Smooth muscle cell of the brain vasculature (primary cell): ENCODE measurements at places on chromosomes 1 and 21.

DNA sequence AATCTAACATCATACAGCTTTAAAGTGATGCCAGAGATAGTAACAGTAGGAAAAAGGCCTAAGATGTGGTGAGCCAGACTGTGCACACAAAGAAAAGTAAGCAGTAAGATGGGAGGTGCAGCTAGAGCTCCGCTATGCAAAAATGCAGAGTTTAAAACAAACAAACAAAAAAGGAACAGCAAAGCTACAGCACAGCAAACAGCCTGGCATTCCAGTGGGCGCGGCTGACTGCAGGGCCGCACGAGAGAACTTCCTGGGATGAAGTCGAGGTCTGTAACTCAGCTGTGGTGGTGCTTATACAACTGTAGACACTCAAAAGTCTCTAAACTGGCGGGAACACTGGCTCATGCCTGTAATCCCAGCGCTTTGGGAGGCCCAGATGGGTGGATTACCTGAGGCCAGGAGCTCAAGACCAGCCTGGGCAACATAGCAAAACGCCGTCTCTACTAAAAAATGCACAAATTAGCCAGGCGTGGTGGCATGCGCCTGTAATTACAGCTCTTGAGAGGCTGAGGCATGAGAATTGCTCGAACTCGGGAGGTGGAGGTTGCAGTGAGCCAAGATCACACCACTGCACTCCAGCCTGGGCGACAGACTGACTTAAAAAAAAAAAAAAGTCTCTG, 30.1 kb downstream of the PRDM15 start:
- DNase-seq: no peak

DNA sequence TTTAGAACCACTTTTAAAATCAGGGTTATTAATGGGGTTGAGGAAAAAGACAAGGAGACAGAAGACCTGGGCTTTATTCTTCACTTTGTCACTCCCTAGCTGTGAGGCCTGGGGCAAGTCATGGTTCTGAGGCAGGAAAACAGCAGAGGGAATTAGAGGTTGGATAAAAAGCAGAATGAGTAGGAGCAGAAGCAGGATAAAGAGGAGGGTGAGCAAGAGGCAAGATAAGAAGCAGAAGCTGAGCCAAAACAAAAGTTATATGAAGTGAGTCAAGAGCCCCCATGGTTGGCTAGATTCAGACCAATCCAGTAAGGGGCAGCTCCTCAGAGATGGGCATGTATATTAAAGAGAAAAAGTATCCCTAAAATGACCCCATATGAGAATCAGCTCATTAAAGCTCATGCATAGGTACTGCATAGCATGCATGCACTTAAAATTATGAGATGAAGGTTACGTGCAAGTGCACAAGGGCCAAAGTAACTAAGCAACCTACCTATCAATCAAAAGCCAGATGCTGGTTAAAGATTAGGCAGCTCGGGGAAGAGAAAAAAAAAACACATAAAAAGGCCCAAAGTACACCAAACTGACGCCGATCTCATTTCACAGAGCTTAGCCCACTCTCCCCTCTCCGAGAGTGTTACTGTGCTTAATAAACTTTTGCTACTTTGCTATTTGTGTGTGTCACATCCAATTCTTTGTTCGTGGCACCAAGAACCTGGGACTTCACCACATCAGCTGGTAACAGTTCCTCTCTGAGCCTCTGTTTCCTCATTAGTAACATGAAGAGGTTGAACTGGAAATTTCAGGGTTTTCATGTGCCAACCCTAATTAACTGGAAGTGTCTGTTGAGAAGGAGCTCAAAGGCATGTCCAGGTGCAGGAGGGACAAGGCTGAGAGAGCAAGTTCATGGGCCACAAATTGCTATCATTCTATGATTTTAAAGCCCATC, 2.2 kb downstream of the AVPR1B start:
- DNase-seq: no peak

- DNase-seq: no peak
These were observed 415.4 kb downstream of the TTLL7 start for GRCh38 chr1:83583351-83584014.

GRCh38 chr1:223815020-223815853, 30.5 kb downstream of the TP53BP2 start:
- DNase-seq: no peak

- no peak for DNase-seq
These were observed 53.9 kb downstream of the DUSP10 start for GRCh38 chr1:221687836-221688487.

GRCh38 chr1:185916861-185917260, 182.7 kb downstream of the HMCN1 start:
- no peak for DNase-seq

- DNase-seq: no peak
These were observed 41.2 kb downstream of the MAP3K21 start for GRCh38 chr1:233368789-233369130.

- no peak for DNase-seq
These were observed 593.5 kb downstream of the KIF26B start for GRCh38 chr1:245748240-245748639.

DNA sequence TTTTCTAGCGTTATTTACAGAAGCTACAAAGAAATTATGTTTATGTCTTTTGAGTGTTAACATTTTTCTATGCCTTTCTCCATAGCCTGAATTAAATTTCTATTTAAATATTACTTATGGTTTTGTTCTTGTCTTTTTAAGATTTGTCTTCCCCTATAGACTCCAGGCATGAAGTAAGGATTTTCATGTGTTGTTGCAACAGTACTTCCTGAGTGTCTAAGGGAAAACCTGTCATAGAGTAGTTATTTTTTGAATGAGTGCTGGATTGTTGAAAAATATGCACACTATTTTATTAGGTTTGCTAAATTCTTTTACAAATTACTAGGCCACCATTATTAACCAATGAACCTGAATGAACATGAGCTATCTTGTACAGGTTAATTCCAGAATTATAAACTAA, 27.1 kb downstream of the SAMSN1 start:
- no peak for DNase-seq

- DNase-seq: no peak
These were observed 192.5 kb downstream of the FOXD2 start for GRCh38 chr1:47630346-47630745.

DNA sequence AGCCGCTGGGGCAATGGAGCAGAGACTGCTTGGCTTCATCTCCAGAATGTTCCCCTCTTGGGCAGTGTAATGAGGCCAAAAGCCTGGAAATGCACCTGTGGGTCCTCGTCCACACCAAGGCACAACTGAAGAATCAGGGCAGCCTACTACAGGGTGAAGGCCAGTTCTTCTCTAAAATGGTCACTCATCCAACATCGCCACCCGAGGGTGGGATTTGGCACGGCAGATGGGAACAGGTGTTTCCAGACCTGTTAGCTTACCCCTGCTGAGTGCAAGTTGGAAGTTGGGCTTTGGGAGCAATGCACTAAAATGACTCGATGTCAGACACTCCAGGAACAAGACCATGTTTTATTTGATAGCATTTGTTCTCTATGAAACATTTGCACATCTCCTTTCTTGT, 543.7 kb downstream of the NPHP4 start:
- DNase-seq: no peak

DNA sequence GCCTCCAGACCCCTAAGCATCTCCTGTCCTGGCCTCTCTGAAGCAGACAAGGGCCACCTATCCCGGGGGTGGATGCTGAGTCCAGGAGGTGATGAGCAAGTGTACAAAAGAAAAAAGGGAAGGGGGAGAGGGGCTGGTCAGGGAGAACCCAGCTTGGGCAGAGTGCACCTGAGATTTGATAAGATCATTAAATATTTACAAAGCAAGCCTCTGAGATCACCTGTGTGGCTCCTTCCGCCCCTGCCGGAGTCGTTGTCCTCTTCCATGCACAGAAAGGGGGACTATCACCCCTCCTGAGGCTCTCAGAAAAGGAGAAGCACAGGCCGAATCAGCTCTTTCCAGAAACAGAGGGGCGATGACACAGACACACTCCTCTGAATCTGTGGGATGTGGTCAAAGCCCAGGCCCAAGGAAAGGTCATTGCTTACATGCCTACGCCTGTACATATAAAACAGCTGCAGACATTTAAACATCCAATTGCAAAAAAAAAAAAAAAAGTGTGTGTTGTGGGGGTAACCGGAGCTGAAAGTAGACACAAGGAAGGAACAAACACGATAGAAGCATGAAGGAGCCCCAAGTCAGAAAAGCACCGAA, 30.9 kb downstream of the PRSS38 start:
- no peak for DNase-seq

DNA sequence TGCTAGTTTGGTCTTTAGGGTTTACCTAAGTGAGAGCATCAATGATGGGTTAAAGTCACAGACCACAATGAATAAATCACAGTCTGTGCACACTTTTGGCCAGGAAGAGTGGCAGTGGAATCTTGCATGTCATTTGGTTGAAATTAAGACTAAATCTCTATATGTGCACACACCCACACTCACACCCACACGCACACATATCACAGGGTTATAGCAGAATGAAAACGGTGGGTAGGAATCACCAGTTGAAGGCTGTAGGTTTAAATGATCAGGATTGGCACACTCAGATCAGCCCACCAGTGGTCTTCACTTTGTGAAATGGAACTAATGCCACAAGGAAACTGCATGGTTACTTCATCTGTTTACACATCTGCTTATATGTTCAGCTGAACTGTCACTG, 97.6 kb upstream of the ADAR start:
- DNase-seq: no peak

DNA sequence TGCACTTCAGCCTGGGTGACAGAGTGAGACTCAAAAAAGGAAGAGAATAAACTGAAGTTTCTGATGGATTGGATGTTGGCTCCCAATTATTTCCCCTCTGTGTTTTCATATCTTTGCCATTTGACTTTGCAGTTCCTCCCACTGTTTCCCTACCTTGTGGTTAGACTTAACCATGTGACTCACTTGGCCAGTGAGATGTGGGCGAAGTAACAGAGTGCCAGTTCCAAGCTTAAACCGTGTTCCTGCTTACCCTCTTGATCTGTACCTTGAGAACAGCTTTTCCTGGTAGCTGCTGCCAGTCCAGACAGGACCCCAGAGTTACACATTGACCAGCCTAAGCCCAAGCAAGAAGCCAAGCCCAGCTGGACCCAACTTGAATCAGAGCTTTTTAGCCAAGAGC, 323.4 kb downstream of the LTN1 start:
- DNase-seq: no peak

GRCh38 chr1:224789311-224789710, 140.2 kb upstream of the DNAH14 start:
- no peak for DNase-seq

DNA sequence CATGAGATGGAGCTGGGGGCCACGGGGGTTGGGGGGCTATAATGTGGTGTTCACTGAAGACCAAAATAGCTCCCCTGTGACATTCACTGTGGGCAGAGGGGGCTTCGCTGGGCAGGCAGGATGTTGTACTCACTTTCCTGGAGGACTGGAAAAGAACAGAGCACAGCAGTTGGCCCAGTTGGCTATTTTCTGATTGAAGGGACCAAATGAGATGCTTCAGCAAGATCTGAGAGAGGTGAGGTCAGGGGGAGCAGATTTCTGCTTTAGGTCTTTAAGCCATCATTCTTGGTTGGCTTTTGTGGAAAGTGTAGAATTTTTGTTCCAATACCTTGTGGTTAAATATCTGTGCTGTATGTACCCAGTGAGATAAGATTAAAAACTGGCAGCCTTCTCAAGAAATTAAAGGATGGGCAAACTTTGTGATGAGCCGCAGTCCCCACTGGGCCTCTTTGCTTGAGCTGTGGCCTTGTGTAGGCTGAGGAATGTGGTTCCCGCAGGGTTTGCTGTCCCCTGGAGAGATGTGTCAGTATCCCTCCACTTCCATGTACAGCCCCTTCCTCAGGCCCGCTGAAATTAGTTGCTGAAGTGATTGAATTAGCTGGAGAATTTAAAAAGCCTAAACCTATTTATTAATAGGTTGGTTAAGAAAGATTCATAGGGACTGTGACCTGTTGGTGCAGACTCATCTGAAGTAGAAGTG, 80.7 kb downstream of the ATP5PO start:
- DNase-seq: no peak

GRCh38 chr1:224407571-224408293, 26.9 kb downstream of the WDR26 start:
- DNase-seq: no peak

- no peak for DNase-seq
These were observed 87.7 kb downstream of the LACTBL1 start for GRCh38 chr1:22884806-22885530.

DNA sequence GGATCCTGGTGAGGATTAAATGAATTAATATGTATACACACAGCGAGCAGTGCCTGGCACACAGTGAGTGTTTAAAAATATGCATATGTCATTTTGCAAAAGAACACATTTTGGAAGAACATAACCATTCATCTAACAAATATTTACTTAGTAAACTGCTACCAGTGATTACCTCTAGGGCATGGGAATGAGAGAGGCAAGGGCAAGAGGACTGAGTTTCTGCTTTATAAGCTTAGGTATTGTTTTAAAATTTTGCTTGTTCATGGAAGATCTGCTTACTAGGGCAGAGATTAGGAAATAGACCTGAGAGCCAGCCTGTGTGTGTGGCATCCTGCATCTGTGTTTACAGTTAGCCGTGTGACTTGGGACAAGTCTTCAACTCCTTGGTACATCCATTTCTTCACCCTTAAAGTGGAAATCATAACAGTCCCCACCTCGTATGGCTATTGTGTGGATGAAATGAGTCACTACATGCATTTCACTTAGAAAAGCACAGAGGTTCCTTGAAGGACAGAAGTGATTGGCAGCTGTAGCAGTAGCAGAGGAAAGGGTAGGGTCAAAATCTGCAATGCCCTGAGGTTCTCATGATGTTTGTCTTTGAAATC, 198.5 kb upstream of the FMN2 start:
- no peak for DNase-seq

DNA sequence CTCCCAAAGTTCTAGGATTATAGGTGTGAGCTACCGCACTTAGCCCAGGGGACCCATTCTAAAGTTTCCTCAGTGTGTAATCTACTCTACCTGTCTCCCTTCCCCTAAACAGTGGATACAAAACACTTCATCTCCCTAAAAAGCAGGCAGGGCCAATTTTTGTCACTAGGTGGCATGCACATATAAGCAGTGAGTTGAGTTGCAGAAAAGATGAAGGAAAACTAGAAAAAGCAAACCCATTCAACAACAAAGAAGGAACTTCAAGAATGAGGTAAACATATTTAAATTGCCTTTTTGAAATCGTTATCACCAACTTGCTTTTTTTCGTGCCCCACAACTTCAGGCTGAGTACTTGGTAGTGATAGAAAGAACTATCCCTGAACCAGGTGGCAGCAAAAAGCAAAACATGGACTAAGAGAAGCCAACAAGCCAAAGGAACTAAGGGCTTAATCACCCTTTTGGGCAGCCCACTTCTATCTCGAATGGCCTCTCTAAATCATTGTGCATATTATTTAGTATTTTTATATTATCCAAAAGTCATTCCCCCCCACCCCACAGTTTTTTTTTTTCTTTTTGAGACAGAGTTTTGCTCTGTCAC, 19.7 kb upstream of the ALDH9A1 start:
- peak; percentile 31 for DNase-seq
